Fibroblast of the aortic adventitia (primary cell): ENCODE measurements at places on chromosomes 2 and 18. TPM values are rescaled to one million over a fixed set of nuclear protein-coding genes. Genes with fewer than 3 reads are reported as not detected.

Gene MOGAT1
- not detected in 2 replicates for total RNA-seq

Gene LTBP1
- total RNA-seq, result 90.7 and 947 TPM in 2 replicates

Gene CXCR1
- total RNA-seq, result not detected in 2 replicates

Gene TEX44
- not detected in 2 replicates for total RNA-seq

Gene MAP2
- total RNA-seq, result 2.1 and 26.5 TPM in 2 replicates

Gene C2orf66
- 0.27 TPM in 1 of 2 replicates, not detected in the other for total RNA-seq

Gene PROKR1
- total RNA-seq, result not detected in 2 replicates
